Midbrain (tissue), 1 donor: ENCODE measurements at places on chromosomes 5 and 9.

GRCh38 chr9:126763130-126763764 is 41.6 kb upstream of the ZBTB43 start:
- DNase-seq = no peak

GRCh38 chr9:106893088-106893487 is 30.1 kb downstream of the ZNF462 start:
- no peak for DNase-seq

- DNase-seq = no peak
Observed at GRCh38 chr5:124410539-124411488, 335.6 kb downstream of the ZNF608 start.

DNA sequence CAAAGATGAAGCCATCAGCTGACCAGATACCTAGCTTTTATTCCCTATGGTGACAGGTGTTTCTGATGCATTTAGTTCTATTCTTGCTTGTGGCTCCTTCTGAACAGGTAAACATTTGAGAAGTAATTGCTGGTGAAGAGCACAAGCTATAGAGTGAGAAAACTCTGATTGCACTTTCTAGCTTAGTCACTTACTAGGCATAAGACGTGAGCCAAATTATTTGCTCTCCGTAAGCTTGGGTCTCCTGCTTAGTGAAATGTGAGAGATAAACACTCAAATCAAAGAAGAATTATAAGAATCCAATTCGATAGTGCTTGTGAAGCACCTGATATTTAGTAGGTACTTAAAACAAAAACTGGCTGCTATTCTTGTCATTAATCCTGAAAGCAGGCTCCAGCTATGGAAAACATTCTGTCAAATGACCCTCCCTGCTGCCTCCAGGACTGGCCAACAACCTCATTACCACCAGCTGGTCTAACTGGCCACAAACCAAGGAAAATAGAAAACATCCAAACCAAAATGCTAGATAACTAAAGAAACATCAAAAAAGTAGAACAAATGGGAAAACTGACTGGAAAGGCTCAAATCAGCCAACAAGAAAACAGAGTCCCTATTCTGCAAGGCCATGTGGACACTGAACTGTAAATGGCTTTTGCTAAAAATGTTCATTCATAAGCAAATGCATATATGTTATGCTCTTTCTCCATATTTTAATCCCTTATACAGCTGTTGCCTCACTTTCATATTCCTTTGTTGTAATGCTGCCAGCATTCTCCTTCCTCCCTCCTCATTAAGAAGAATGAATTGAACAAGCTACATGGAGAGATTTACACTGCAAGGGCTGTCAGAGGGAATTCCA is 616.1 kb downstream of the DTWD2 start:
- DNase-seq = no peak

GRCh38 chr9:136116360-136117098 is 2.1 kb downstream of the TMEM250 start:
- no peak for DNase-seq

DNA sequence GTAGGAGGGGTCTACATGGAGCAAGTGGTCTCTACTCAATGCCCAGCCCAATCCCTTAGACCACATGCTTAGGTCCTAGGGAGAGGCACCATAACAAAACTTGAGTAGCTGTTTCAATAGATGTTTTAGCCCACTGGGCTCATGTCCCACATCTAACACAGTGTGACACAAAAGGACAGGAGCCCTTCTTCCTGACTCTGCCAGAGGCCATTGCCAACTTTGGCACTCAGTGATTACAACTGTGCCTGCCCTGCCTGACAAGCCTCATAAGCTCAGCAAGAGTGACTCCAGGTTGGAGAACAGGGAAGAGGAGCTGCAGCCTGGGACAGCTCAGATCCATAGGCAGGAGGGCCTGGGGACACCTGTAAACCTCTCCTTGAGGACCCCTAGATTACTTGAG is 230.8 kb downstream of the ENC1 start:
- DNase-seq = no peak

DNA sequence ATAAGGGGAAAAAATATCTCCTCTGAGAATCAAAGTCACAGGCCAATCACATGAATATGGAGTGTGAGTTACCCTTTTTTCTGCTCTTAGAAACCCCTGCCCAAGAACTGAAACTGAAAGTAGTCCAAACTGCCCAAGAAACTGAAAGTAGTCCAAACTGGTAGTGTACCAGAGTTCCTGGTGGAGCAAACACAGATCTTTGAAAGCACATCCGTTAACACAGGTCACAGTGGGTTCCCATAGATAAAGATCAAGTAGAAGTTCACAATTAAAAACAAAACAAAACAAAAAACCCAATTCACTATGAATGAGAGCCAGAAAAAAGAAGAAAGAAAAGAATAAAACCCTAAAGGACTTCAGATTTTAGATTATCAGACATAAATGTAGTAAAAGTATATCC is 332.4 kb upstream of the EFNA5 start:
- peak; percentile 44 for DNase-seq

DNA sequence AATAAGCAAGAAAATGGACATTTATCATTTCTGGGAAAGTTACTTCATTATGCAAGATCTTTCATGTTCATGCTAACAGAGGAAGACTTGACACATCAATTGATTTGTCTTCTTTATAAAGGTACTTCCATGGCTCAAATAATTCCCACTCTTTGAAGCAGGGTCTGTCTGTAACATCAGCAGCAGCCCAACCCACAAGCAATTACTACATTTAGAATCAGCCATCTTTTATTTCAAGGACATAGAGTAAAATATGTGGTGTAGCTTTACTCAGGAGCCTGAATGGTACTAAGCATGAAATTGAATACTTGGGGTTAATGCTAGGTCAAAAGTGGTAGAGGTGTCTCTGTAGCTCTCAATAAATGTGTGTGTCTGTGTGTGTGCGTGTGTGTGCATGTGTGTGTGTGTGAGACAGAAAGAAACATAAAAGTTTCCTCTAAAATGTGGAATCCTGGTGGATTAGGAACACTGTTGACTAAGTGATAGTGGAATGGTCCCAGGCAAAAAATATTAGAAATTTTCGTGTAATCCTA is 581.1 kb downstream of the CAAP1 start:
- no peak for DNase-seq

DNA sequence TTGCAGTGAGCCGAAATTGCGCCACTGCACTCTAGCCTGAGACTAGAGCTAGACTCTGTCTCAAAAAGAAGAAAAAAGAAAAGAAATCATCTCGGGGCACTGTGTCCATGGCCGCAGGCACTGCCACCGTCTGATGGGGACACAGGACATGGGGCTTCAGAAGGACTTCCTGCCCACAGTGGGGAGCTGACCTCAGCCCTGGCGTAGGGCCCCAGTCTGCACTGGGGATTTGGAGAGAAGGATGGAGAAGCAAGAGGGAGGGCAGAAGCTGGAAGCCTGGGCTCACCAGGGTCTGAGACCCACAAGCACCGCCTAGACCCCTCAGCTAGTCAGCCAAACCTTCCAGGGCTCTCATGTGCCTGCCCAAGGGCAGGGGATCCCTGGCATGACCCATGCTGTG is 4.1 kb upstream of the SARDH start:
- DNase-seq = no peak

GRCh38 chr5:98880598-98880997 is 48.2 kb downstream of the CHD1 start:
- no peak for DNase-seq

- DNase-seq = no peak
Observed at GRCh38 chr9:37001459-37001858, 32.6 kb downstream of the PAX5 start.

GRCh38 chr9:123266655-123267399 is 1.6 kb downstream of the STRBP start:
- no peak for DNase-seq

DNA sequence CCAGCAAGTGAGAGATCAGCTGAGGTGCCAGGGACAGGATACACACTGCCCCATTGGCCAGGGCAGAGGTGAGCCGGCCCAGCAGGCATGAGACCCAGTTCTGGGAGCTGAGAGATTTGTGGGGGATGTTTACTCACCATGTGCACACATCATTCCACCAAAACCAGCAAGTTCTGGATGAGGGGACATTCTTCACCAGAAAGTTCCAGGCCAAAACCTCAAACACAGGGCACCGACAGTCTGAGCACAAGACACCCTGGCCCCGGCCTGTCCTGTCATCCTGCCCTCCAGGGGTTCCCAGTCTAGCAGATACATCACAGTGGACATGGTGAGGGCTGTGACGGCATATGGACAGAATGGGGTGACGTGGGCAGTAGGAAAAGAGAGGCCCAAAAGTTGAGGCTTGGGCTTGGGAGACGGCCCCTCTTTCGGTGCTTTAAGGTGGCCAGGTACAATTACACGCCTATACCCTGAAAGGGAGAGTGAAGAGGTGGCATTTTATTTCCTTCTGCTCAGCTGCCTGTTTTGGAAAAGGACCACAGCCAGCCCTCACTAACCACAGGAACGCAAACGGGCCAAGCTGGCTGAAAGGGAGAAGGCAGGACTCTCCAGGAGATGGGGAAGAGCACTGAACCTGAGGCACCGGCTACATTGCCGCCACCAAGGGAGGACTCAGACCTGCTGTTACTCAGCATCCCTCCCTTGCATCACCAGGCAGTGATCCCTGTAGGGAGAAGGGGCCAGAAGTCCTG is 64.0 kb downstream of the SHB start:
- no peak for DNase-seq

GRCh38 chr9:34571481-34571810 is 18.1 kb downstream of the CNTFR start:
- DNase-seq = no peak

DNA sequence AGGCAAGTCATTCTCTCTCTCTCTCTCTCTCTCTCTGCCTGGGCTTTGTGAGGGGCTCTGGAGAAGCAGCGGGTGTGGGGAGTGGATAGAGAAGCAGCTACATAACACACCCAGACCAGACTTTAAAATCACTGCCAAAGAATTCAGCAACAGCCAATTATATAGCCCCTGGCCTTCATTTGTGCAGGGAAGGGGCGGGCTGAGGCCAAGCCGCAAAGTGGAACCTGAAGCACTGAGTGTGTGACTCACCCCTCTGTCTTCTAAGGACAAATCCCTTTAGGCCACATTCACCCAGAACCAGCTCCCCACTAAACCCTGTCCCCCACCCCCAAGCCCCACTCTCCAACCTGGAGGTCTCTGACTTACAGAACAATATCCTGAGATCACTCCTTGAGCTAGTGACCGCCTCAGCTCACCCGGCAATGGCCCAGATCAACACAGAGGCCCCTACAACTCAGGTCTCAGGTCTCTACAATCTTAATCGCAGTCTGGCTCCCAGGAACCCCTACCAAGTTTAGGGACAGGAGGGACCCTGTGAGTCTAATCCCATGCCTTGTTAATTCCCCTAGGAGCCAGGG is 6.0 kb downstream of the B4GALT1 start:
- no peak for DNase-seq

DNA sequence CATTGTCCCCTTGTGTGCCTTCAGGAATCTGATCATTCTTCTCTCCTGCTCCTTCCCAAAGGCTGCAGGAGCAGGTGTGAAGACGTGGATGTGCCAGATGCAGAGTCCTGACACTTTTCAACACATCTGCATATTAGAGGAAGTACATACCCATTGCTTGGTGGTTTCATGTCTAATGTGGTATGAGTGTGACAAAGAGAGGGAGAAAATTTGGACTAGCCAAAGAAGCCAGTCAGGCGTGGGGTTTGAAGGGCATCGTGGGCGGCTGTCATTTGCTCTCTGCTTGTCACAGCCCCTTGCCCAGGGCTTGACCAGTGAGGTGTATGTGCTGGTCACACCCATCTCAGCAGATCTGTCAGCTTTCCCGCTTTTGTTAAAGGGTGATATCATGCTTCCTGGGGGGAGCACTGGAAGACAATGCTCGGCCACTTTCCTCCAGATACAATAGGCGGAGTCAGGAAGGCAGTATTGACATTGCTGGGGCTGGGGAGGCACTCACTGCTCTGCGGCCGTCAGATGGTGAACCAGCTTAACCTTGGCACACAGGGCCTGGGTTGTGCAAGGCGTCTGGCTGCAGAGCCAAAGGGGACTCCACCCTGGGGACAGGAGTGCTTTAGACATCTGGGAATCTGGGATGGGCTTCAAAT is 8.6 kb downstream of the TEK start:
- DNase-seq = no peak

- no peak for DNase-seq
Observed at GRCh38 chr5:91328743-91329142, 54.4 kb downstream of the ARRDC3 start.

DNA sequence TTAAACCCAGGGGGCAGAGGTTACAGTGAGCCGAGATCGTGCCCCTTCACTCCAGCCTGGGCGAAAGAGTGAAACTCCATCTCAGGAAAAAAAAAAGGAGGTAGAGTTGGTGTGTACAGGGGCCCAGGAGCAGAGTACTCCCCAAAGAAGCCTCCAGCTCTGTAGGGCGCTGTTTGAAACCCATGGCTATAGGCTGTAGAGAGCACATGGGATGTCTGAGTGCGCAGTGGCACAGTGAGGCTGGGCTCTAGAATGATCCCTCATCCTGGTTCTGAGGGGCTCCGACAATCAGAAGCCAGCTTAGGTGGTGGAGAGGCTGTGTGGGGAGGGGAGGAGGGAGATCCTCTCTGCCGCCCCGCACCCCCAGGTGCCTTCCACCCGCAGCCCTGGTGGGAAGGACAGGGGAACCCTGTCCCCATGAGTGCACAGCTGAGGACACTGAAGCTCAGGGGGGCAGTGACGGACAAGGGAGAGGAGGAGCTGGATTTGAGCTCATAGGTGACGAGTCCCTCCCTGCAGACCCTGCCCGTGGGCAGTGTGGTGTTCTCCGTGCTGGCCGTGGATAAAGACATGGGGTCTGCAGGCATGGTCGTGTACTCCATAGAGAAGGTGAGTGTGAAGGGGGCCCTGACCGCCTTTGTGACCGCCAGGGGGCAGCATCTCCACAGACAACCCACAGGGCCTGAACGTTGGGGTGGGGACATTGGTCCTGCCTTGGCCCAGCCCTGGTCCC is 24.6 kb downstream of the CDHR2 start:
- peak; percentile 62 for DNase-seq

DNA sequence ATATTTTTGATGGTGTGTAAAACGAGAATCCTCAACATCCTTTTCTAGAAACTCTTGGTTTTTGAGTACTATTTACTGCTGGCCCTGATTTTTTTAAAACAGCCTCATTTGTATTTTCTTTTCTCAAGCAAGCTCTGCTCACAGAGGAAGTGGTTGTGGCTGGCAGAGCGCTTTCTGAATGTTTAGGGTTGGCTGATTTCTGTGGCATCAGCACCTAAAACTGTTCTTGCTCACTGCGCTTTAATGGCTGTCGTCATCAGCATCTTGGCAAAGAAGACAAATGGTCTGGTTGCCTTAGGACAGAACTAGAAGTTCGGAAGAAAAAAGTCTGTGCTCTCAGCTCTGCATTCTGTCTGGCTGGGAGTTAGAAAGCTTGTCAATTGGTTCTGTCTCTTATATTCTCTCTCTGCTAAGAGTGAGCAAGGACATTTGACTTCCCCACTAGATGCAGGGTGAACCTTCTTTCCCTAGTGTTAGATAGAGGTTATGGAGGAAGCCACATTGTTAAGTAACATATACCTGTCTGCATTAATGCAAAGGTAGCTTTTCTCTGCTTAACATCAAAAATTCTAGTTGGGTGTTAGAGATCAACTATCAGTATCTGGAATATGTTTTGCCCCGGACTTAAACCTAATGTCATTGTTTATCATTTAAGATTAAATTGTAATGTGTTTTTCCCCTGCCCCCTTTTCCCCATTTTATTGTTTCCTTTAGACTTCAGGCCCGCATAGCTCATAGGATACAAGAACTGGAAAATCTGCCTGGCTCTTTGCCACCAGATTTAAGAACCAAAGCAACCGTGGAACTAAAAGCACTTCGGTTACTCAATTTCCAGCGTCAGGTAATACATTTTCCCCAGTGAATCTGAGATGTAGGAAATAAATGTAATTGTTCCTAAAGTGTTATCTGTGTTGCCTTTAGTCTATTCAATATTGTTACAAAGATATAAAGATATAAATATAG is 39.0 kb downstream of the SMARCA2 start:
- peak; percentile 70 for DNase-seq

GRCh38 chr9:78791779-78792178 is 494.9 kb downstream of the PSAT1 start:
- no peak for DNase-seq
